GM18507 (cell line): ENCODE measurements at places on chromosomes 3 and 15.

- DNase-seq = no peak
Observed at GRCh38 chr3:1381647-1382036, 288.8 kb downstream of the CNTN6 start.

- DNase-seq = no peak
Observed at GRCh38 chr3:172085557-172085895, 46.1 kb downstream of the FNDC3B start.

DNA sequence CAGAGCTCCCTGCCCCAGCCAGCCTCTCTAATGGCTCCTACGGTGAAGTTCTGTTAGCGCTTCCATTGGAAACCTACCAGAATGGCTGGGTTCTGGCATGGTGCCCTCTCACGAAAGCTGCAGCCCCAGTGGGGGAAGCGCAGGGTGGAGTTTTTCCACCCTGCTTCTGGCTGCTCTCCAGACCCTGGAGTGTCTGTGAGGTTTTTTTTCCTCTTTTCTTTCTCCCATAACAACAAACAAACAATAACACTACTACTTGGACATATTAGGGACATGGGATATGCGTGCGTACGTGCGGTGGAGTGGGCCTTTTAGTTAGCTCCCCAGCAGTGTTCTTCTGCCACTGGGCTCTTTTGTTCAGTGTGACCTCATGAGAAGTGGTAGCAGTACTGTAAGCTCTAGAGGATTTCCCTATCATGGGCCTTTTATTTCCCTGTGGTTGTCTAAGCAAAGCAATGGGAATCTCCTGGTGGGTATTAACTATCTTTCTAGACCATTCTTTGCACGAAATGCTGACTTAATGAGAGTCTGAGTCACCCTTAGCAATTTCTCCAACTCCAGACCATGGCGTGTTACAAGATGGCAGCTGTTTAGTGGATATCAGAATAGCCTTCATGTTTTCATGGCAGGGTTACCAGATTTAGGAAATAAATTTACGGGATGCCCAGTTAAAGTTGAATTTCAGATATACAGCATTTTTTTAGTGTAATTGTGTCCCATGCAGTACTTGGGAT, 161.9 kb downstream of the FNDC3B start:
- no peak for DNase-seq

DNA sequence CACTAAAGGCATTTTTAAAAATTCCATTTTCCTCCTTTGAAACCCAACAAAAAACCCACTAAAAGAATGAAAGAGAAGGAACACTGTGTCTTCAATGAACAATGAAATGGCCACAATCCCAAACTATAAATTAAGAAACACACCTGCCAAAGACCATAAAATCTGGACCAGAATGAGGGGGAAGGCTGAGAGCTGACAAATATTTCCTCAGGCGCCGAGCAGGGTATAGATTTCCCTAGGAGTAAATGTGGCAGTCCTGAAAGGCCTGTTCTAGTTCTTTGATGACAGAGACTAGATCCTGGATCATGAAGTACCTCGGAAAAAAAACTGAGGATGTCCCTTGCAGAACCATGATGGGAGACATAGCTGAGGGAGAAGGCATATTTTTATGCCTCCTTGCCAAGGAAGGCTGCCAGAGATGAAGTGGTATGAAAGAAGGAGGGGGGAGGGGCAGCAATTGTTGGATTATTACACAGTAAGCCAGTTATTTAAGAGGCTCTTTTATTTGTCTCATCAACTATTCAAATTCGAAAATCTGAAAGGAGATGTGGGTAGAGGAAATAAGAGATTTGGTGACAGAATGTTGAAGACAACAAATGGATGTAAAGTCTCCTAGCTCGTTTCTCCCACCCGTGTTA, 275.3 kb upstream of the GOLGA6L4 start:
- DNase-seq = no peak

- DNase-seq = no peak
Observed at GRCh38 chr15:98954411-98954810, 53.2 kb downstream of the PGPEP1L start.

- DNase-seq = no peak
Observed at GRCh38 chr3:178950676-178951075, 120.9 kb downstream of the ZMAT3 start.

DNA sequence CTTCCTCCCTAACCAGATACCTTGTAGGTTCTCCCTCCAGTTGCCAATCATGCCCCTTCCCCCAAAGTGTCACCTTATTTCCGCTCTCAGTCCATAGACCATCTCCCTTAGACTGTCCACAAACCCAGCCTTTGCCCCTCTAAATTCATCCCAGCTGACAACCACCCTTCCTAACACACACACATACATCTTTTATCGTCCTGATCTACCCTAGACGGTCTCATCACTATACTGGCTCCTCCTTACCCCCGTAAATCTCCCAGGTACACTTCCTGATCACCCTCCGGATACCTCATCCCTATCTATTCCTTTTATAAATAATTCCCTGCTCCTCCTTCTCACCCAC, 828 bp downstream of the THOC7 start:
- DNase-seq = no peak

DNA sequence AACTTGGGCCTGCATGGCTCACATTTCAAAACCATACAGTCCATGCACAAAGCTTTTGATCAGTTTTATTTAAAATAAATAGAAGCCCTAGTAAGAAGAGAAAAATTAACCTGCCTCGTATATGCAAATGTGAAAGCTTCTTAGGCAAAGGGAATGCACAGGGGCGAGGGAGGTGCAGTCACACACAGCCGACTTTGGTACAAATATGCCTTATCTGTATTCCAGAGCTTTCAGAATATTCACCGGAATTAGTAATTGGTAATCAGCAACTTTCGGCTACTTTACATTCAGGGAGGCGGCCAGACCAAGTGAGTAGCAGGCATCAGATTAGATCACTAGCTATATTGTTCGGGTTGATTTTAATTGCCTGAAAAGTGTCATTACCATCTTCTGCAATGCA, 7.5 kb downstream of the CNTN3 start:
- DNase-seq = no peak

DNA sequence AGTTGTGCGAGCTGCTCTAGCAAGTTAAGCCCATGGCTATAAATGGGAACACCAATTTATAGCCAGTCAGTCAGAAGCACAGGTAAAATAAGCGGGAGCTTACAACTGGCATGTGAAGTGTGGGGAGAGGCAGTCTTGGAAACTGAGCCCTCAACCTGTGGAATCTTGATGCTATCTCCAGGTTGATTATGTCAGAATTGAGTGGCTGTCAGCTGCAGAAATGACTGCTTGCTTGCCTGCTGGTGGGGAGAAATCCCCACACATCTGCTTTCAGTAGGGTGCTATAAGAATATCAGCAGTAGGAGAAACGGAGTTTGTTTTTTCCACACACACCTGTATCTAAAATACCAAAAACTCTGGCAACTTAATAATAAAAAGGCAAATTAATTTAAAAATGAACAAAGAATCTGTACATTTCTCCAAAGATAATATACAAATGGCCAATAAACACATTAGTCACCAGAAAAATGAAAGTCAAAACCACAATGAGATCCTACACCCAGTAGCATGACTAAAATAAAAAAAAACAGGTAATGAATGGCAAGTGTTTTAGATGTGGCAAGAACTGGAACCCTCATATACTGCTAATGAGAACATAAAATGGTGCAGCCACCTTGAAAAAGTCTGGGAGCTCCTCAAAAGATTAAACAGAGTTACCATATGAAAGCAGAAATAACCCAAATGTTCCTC, 26.0 kb upstream of the MAP4 start:
- no peak for DNase-seq

- DNase-seq = no peak
Observed at GRCh38 chr3:58799271-58799670, 132.7 kb upstream of the FAM3D start.

- no peak for DNase-seq
Observed at GRCh38 chr3:79766496-79767193, 1.2 kb downstream of the ROBO1 start.

GRCh38 chr3:74067296-74067695, 442.6 kb upstream of the PDZRN3 start:
- DNase-seq = no peak

DNA sequence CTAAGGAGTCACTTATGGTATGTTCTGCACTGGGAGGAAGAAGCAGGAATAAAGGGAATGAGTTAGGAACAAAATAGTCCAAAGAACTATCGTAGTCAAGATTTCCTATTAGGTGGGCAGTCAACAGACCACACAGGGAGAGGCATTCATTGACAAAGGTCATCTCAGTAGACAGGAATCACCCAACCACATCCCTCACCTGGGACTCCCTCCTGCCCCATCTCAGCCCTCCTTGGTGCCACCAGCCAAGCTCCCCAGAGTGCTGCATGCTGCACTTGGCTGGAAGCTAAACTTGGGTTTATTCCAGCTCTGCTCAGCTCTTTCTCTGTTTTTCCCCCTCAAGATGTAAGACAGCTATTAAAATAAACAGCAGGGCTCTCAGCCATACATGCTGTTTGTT, 72.3 kb upstream of the CTNNB1 start:
- DNase-seq = no peak

DNA sequence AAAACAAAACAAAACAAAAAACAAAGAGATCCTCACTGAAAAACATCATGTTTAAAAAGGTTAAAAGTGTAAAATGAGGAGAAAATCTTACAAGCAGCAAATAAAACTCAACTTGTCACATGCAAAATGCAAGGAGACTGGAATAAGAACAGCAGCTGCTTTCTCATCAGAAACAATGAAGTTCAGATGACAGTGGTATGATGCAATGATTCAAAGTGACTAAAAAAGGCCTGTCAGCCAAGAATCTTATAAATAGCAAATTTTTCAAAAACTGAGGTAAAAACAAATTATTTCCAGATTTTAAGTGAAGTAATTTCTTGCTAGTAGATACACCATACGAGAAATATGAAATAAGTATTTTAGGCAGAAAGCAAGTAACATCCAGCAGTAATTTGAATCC, 68.6 kb upstream of the EPHA3 start:
- DNase-seq = no peak

GRCh38 chr15:99476413-99477222, 89.2 kb upstream of the MEF2A start:
- DNase-seq = no peak

GRCh38 chr3:32816439-32817256, 1.1 kb upstream of the TRIM71 start:
- peak; percentile 14 for DNase-seq

DNA sequence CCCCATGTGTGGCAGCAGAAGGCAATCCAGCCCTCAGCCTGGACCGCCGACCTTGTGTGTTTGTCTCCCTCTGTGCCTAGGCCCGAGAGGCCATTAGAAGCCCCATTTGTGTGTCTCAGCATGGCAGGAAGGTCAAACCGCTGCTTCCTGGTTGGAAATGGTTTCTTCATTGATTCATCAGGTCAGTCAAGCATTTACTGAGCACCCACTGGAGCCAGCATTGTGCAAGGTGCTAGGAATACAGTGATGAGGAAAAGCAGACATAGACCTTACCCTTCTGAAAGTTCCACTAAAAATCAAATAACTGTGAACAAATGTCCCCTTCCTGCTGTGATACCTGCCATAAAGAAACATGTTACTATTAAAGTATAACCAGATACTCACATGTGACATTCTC, 265.9 kb upstream of the CTDSPL start:
- DNase-seq = no peak

GRCh38 chr3:171776411-171776810, 33.9 kb downstream of the PLD1 start:
- DNase-seq = no peak

- DNase-seq = peak; percentile 77
Observed at GRCh38 chr3:180989291-180990163, at the start of gene DNAJC19. DNAJC19 (minus strand) TSS chr3:180989736; CDS start chr3:180989602, 134 bp downstream.

DNA sequence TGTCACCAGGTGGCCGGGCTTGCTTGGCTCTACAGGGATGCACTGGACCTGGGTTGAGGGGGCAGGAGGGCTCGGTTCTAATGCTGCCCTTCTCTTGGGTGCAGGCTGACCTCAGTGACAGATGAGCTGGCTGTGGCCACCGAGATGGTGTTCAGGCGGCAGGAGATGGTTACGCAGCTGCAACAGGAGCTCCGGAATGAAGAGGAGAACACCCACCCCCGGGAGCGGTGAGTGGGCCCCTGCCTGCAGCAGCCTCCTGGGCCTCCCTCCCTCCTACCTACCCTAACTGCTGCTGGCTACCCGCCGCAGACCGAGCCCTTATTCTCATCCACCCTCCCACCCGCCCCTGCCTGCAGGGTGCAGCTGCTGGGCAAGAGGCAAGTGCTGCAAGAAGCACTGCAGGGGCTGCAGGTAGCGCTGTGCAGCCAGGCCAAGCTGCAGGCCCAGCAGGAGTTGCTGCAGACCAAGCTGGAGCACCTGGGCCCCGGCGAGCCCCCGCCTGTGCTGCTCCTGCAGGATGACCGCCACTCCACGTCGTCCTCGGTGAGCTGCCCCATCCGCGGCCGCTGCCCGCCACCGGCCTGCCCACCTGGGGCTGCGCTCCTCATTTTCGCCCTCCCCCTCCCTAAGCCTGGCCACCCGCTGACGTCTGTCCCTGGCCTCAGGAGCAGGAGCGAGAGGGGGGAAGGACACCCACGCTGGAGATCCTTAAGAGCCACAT, 5.6 kb downstream of the FES start:
- no peak for DNase-seq

GRCh38 chr3:81132995-81133394, 628.5 kb downstream of the GBE1 start:
- DNase-seq = no peak

GRCh38 chr15:66800584-66801235, 98.7 kb downstream of the SMAD6 start:
- no peak for DNase-seq

DNA sequence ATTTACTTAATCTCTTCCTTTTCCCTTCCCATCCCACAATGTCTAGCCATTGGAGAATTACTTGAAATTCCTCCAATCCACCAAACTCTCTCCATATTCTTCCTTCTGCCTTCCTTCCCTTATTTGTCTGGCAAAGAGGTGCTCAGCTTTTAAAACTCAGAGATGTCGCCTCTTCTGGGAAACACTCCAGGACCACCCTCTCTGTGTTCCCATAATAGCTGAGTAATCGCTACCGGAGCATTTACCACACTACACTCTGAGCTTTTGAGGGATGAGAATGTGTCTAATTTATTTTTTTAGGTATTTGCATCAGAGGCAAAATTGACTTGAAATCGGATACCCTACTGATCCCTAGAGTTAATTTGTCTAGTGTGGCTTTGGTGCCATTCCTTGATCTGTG, 245.7 kb upstream of the TPRG1 start:
- DNase-seq = no peak

DNA sequence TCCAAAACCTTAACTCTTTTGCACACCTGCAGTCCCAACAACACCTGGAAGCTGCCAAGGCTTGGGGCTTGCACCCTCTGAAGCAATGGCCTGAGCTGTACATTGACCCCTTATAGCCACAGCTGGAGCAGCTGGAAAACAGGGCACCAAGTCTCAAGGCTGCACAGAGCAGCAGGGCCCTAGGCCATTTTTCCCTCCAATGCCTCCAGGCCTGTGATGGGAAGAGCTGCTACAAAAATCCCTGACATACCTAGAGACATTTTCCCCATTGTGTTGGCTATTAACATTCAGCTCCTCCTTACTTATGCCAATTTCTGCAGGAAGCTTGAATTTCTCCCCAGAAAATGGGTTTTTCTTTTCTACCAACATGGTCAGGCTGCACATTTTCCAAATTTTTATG, 231.0 kb downstream of the ZMAT3 start:
- no peak for DNase-seq

DNA sequence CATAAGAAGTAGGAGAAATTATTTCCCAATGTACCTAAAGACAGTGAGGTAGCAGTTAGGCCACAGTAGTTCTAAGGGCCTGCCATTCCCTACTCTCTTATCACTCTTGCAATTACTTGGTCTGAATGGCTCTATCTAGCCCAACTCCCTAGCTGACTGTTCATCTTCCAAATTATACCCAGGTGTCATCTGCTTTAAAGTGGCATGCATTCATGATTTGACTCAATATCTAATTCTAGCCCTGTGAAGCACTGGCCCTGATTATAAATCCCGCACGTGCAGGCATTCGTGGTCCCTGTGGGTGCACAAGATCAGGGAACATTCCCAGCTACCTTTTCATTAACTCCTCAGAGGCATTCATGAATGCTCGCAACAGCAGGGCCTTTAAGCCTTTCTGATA, 43.1 kb upstream of the ZNF774 start:
- DNase-seq = no peak
